Daoy (cell line): ENCODE measurements at places on chromosomes 11 and 22.

DNA sequence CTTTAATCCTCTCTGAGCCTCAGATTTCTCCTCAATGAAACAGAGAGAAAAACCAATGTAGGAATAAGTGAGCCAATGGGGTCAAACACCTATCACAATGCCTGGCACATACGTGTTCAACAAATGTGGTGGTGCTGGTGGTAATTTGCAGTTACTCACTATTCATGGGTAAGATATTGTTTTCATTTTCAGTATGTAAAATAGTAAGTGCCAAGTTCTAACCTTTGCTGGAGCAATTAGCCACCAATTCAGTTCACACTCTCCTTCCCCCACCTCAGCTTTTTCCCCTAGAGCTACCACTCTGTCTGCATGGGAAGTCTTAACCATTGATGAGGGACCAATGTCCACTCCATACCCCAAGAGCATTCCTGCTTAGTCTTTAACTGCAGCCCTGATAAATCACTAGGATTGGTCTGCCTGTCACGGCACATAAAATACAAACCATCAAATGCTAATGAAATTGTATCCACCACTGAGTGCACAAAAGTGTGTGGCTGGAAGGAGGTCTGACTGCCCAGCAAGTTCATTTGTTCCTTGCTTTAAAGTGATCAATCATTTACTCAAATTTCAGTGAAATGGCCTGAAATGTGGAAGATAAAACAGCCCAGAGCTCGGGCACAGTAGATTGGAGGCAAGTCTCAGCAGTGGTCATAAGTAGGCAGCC lies 187.4 kb upstream of the API5 start:
- DNase-seq: no peak

- no peak for DNase-seq
Measured at GRCh38 chr22:30519842-30520425, 14.4 kb upstream of the SEC14L4 start.

DNA sequence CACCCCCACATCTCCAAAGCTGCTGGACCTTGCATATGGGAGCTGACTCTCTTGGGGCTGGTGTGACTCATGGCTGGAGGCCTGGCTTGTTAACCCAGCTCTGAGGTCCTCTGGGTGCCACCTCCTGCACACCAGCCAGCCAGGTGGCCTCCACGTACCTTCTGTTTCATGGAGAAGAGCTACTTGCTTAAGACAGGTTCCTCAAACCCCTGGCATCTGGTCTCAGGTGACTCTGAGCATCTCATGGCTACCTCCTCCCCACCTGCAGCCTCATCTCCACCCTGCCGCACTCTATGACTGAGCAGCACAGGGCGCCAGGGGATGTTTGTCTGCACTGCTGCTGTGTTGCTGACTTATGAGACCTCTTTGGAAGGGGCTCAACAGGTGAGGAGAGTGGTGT lies 55.7 kb downstream of the BCR start:
- DNase-seq: no peak

DNA sequence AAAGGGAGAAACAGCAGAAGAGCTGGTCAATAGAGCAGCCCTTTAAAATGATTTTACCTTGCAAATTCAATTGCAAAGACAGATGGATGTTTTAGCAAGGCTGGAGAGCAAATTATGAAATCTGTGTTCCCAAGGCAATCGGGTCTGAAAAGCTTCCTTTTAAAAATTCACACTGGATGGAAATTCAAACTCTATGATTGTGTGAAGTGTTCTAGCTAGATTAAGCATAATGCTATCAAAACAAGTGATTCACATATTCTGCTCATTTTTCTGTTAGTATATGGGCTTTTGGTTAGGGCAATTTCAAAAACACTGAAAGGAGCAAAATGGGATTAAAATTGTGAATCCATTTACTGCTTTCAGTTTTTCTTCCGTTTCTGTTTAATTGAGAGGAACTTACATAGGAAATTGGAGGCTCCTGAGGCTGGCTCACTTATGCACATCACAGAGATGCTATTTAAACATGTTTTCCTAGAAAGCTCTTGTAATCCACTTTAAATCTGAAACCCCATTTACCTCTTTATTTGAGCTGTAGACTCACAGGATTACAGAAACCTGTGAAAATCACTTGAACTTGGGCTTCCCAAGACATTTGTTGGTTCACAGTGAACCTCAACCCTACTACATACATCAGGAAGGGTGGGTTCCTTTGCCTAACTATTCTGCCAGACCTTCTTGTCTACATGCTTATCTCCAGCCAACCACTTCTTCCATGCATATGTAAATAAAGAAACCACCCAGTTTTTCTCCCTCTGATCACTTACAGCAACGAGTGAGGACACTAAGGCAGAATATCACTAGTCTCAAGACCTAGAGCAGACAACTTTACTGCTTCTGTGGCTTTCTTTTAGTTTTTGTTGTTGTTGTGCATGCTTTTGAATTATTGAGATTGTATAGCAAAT lies 201.9 kb upstream of the PITPNB start:
- DNase-seq: no peak

GRCh38 chr22:47853750-47854149 lies 1091.3 kb downstream of the TBC1D22A start:
- DNase-seq: no peak

DNA sequence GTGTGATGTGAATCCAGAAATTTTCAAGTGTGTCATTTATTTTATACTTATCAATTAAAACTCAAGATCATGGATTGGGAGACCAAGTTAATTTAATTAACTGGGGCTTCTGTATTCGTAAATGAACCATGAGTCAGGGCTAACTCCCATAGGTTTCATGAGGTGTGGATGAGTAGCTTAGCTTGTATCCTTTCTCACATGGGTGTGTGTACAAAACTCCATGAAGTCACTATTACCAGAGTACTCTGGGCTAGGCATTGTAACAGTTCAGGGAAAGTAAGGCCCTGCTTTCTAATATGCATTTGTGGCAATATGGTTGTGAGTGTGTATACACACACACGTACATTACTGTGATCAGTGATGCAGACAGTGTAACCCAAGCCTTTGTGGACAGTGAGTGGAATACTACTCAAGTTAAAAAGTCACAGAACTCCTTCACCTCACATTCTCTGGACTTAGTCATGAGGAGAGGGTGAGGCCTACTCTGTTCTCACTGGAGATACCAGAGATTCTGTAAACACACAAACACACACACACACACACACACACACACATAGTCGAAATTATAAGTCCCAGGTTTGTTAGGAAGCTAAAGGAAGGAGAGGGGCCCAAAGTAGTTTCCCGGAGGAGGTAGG lies 3.5 kb downstream of the CNTF start:
- no peak for DNase-seq

DNA sequence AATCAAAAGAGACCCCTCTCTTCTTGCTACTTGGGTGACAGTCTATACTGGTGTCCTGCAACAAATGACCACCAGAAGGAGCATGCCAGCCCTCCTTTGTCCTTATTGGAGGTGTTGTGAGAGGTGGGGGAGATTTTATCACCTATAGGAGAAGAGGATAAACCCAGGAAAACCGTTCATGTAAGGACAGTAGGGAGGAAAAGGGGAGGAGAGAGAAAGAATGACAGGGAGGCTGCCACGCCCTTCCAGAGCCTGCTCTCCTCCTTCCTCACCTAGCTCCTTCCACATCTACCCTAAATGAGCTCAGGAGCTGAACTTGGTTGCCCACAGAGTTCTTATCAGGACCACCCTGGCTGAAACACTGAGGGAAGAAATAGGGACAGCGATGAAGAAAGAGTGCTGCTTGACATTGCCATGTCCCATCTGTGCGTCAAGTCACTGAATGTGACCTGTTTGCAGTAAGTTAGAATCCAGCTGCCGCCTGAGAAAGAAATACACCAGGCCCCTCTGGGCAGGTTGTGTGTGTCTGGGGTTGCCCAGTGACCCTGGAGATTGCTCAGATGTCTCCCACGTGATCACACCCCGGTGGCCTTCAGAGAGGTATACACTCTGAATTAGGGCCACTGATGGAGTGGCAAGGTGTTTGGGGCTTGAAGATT lies 40.4 kb upstream of the ETS1 start:
- no peak for DNase-seq
